ENCODE measurements at places on chromosomes 6 and 20.

GRCh38 chr20:39600871-39601270, 638.7 kb downstream of the DHX35 start:
- no peak for DNase-seq

DNA sequence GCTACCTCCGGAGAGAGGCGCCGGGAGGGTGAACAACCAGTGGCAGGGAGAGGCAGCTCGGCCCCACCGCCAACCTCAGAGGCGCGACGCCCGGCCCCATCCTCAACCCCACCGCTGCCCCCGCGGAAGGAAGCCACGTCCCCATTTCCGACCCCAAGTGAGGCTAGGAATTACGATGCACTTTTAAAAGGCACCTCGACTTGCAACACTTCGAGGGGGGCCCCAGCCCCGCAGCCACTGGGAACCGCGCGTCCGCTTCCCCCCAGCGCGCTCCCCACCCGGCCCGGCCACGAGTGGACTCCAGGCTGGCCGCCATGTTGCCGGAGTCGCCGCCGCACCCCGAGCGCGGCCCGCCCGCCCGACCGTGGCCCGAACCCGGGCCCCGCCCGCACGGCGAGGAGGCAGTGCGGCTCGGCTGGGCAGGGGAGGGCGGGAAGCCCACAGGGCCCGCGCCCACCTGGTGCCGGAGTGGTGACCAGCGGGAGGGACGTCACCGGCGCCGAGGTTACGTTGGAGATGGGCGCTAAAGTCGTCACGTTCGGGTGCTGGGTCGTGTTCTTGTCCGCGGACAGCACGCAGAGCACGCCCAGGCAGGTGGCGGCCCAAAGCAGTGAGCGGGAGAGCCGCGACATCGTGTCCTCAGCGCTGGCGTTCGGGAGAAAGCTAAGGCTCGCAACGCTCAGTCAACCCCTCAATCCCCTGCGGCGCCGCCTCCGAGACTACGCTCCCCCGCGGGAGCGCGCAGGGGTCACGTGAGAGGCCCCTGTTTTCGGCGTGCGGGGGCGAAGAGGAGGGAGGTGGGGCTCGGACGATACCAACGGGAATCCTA, at the start of gene CD164:
Gene CD164, minus strand, starts transcription at position 721 of the 829 bp plus-strand sequence. Its CDS starts 89 bp downstream, at position 632.
- peak; percentile 92 for DNase-seq

DNA sequence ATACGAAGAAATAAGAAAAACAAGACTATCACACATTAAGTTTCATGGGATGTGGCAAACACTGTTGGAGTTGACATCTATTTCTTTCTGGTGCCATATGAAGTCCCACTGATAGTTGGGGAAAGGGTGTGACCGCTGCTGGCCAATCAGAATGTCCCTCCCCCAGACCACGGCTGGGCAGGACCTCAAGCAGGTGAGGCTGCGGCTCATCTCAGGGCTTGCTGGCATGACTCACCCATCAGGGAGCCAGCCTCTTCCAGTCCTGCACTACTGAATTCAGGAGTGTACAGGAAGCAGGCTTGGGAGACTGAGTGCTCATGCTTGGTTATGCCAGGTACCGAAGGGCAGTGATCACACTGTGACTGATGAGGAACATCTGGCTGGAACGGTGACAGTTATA, 18.9 kb downstream of the PREP start:
- DNase-seq = no peak

DNA sequence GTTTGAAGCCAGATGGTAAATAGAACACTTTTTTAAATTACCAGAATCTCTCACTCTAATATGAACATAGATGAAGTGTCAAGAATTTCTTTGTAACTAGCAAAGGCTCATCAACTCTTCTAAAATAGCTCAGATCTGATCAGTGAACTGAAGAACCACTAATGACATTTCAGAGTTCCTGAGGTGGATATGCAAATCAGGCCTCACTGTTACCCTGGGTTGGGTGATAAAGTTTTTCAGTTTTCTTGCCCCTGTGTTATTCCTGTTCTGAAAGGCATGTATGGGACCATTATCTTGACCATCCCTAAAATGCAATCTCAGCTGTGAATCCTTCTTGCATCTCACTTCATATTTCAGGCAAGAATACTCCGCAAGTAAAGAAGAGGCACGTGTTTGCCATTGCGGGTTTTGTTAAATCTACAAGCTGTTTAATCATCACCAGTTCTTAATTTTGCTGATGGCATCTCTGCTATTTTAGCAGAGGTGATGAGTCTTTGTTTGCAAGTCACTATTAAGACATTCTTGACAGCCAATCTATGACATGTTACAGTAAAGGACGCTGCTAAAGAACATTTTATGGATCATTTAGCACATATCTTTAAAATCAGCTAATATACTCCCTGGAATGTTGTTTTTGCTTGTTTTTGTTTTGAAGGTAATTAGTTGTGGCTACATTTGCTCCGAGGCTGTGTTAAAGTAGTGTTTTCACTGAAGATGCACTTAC, 47.9 kb downstream of the KHDC1L start:
- DNase-seq = no peak

- no peak for DNase-seq
Observed at GRCh38 chr20:38599410-38599882, 2.2 kb upstream of the ARHGAP40 start.

- DNase-seq = no peak
Observed at GRCh38 chr20:50814438-50815161, 19.7 kb downstream of the BCAS4 start.

DNA sequence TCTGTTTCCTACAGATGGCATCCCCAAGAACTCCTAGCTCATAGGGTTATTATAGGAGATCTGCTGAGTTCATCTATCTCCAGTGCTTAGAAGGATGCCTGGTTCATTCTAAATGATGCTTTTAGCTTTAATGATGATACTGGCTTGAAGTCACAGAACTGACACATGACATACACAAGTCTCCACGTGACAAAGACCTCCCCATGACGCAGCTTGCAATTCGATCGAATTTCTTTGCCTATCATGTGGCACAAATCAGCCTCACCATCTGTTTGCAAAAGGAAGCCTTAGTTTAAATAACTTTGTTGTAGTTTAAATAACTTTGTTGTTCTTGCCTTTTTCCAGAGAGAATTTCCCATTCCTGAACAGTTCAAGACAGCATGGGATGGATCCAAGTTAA, 44.1 kb upstream of the FAM8A1 start:
- DNase-seq = no peak

GRCh38 chr20:52880997-52881396, 91.2 kb upstream of the TSHZ2 start:
- DNase-seq = no peak

- DNase-seq = no peak
Observed at GRCh38 chr6:2033544-2033943, 211.9 kb downstream of the GMDS start.

DNA sequence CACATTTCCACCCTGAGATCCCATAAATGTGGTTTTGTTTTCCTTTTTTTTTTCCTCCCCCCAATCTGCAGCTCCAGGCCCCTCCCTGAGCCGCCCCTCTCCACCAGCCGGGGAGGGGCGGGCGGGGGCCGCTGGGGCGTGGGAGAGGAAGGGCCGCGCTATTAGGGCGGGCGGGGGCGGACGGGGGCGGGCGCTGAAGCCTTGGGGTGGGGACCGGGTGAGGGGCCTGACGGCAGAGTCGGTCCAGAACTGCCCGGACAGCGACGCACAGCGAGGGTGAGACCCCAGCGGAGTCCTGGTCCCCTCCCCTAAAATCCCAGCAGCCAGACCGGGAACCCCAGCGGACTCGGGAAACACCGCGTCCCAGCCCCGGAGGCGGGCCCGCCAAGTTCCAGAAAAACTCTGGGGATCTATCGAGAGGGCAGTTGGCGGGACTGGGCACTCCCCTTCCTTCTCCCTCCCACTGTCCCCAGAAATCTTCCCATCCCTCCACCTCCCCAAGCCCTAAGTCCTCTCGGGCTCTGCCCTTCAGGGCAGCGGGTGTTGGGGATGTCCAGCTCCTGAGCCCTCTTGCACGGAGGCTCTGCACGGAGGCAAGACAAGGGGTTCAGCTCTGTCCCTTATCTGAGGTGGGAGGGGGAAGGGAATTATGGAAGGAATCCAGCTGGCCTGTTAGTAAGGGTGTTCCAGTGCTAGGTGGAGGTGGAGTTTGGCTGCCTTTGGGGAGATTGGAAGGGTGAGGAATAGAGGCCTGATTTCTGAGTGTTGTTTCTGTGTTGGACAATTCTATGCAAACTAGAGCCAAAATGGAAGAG, at the start of gene PRICKLE4:
Gene PRICKLE4, plus strand, starts transcription at position 232 of the 815 bp plus-strand sequence. CDS start 2,692 bp downstream, outside the sequence.
- no peak for DNase-seq

DNA sequence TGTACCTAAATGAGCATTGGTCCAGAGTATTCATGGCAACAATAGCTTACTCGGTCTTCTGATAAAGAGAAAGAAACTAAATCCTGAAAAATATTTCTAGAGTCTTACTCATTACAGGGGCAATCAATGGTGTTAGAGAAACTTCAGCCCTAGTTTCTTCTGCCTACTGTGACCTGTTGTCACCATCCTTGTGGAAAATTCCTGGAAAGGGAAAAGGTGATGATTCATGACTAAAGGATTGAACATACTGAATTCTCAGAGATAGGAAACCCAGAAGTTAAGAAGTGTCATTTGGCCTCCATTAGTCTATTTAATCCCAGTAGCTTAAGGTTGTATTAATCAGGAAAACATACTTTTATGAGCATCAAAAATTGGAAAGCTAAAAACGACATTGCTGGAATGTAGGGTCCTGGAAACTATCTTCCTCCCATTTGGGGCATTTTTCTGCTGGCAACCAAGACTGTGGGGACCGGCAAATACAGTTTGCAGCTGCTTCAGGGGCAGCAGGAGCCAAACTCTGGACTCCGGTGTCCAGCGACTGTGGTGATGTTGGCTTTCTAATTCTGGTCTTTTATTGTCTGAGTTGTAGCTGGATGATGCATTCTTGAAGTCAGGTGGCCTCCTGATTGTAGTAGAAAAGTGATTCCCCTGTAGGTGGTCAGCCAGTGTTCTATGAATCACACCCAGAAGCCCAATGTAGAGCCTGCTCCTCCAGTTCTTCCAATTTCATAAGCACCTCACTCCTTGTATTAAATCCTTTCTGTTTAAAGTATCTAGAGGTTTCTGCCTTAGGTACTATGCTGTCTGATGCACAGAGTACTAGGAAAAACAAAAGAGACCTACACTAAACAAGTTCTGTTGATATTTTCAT, 67.6 kb downstream of the LCA5 start:
- no peak for DNase-seq

GRCh38 chr6:159101656-159102055, 56.9 kb upstream of the TAGAP start:
- DNase-seq = no peak

- no peak for DNase-seq
Observed at GRCh38 chr6:169858293-169858934, 107.0 kb downstream of the ERMARD start.

DNA sequence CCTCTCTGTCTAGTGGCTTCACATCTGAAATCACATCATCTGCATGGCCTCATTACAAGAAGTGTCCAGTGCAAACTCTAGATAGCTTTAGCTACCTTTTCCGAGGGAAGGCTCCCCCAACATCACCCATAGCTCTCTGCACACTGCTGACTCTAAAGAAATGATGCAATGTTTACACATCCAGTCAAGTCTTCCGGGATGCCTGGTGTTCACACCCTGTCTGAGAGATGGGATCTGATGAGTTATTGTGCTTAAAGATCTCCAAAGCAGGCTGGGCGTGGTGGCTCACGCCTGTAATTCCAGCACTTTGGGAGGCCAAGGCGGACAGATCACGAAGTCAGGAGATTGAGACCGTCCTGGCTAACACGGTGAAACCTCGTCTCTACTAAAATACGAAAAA, 404.6 kb upstream of the IRAK1BP1 start:
- DNase-seq = no peak

- DNase-seq = no peak
Observed at GRCh38 chr6:144675231-144675861, 390.2 kb downstream of the UTRN start.

GRCh38 chr6:73285674-73286283, 22.8 kb upstream of the KHDC1 start:
- DNase-seq = no peak

DNA sequence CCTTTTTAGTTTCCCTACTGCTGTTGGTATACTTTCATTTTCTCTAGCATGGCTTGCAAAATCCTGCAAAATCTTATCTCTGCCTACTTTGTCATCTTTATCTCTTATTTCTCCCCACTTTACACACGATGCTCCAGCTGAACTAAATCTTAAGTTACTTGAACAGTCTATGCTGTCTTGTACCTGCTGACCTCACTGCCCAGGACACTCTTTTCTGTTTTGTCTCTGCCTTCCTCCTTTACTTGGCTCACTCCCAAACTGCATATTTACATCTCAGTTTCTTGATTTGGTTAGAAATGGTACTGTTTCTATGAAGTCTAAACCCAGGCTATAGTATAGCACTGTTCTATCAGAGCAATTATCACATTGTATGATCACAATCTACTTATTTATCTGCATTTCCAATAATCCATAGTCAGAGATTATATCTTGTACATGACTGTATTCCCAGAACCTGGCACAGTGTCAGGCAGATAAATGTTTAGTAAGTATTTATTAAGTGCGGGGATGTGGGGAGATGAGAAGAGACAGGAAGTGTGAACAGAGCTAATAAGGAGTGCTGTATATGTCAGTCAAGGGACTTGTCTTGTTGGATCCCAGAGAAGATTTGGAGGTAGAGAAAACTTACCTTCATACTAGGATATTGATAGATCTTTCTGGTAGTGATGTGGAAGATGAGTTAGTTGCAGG, 57.6 kb downstream of the ADGRG6 start:
- no peak for DNase-seq

- no peak for DNase-seq
Observed at GRCh38 chr6:145026267-145026679, 709.0 kb downstream of the EPM2A start.

DNA sequence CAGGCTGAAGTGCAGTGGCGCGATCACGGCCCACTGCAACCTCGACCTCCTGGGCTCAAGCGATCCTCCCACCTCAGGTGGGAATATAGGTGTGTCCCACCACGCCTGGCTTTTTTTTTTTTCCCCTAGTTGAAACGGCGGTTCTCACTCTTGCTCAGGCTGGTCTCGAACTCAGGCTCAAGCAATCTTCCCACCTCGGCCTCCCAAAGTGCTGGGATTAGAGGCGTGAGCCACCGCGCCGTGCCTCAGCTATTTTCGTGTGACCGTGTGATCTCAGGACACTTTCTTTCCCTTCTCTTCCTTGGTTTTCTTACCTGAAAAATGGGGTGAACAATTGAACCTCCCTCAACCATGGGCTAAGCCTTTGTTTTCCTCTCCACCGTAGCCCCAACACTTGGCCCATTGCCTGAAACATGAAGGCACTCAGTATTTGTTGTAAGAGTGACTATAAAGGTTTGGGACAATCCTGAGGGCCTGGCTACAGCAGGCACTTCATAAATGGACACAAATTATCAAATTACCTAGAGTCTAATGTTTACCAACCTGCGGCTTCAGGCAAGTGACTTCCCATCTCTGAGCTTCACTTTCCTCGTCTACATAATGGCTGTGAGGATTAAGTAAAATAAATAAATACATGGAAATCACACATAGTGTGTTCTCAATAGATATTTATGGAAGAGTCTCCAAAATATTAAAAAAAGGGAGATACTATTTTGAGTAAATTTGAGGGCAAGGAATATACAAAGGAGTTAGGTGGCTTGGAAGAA, 31.4 kb upstream of the ID1 start:
- DNase-seq = no peak

DNA sequence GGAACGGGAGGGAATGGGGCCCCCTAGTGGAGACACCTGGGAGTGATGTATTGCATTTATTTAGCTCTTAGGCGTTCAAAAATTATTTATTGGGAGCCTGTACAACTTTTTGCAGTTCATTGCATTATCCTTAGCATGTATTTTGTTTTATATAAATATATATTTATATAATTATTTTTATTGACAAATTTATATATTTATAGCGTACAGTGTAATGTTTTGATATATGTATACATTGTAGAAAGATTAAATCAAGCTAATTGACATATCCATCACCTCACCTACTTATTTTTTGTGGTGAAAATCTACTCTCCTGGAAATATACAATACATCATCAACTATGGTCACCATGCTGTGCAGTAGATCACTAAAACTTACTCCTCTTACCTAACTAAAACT, 975 bp downstream of the SIRT5 start:
- no peak for DNase-seq
